Suppressor macrophage treated with lipopolysaccharide for 1 hour (primary cell): ENCODE measurements at places on chromosomes 12 and 14.

GRCh38 chr12:123532808-123533649, 490 bp downstream of the RILPL1 start:
- no peak for DNase-seq

DNA sequence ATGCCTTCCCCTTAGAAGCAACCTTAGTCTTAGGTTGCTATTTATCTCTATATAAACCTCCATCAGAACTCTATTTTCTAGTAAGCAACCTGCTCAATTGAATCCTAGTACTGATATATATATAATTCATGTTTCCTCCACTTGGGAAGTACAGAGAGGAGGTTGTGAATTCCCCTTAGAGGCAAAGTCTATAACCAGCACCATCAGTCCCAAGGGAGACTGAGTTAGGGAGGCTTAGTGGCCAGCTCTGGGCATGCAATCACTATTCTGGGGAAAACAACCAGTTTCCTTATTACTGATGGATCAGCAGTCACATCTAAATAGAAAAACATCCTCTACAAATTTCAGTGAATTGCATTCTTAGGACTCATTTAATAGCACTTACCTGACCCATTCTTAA, 489.1 kb downstream of the RMST start:
- DNase-seq, result no peak

- no peak for DNase-seq
These were observed 91.8 kb downstream of the ESRRB start for GRCh38 chr14:76467711-76468155.

GRCh38 chr14:56125772-56126636, 7.8 kb downstream of the PELI2 start:
- no peak for DNase-seq

- peak; percentile 46 for DNase-seq
These were observed 198.8 kb downstream of the KITLG start for GRCh38 chr12:88381466-88381865.

GRCh38 chr14:56648508-56649301, 69.1 kb downstream of the TMEM260 start:
- no peak for DNase-seq

- peak; percentile 83 for DNase-seq
These were observed 29.7 kb upstream of the BEGAIN start for GRCh38 chr14:100616854-100617409.

- no peak for DNase-seq
These were observed 8.3 kb downstream of the CDK2AP1 start for GRCh38 chr12:123263196-123263817.

DNA sequence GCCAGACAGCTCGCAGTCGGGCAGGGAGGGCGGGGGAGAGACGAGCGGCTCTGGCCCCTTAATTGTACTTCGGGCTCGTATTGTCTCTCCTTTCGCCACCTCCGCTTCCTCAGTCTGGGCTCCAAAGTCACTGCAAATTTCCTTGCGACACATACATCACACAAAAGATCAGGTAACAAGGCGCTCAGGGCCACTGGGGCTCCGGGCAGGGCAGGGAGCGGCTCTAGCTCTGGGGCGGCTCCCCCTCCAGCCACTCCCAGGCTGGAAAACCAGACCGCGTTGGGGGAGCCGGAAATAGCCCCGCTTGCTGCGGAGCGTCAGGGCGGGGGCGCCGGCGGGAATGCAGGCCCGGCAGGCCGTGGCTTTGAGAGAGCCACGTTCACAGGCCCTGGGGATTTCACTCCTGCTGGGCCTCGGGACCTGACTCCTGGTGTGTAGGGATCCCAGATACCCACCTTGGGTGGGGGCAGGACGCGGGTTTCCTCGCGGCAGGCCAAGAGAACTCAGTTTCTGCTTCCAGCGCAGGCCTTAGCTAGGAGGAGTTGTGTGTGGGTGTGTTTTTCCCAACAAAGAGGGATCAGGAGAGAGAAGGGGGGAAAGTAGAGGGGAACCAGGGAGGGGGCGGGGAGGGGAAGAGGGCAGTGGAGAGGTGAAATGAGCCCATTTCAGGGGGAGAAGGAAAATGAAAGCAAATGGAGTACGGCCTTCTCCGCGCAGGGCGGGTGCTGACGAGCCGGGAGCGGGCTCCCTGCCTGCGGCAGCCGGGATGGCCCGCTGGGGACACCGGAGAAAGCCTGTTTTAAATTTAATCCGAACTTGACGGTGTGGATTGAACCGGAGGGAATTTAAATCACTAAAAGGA, 4.4 kb upstream of the HOXC9 start:
- DNase-seq, result peak; percentile 52

GRCh38 chr12:105843986-105844760, 294.6 kb downstream of the NUAK1 start:
- DNase-seq, result no peak

- DNase-seq, result no peak
These were observed 1241.2 kb upstream of the FLRT2 start for GRCh38 chr14:84288781-84289180.
